ENCODE measurements at places on chromosomes 3 and 15.

DNA sequence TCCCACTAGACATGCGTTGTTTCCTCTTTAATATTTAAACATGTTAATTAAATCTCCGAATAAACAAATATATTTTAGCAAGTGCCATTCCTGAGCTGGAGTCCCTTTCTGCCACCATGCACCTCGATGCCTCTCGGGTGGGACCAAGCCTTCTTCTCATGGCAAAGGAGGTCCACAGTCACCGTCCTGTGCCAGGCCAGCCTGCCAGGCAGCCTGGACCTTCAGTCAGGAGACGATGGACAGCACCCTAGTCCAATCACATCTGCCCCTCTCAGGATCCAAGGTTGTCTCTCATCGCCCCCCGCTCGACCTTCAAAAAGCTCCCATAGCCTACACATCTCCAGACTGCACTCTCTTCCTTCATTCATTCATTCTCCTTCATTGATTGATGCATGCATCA is 22.6 kb downstream of the NTRK3 start:
- DNase-seq = no peak

DNA sequence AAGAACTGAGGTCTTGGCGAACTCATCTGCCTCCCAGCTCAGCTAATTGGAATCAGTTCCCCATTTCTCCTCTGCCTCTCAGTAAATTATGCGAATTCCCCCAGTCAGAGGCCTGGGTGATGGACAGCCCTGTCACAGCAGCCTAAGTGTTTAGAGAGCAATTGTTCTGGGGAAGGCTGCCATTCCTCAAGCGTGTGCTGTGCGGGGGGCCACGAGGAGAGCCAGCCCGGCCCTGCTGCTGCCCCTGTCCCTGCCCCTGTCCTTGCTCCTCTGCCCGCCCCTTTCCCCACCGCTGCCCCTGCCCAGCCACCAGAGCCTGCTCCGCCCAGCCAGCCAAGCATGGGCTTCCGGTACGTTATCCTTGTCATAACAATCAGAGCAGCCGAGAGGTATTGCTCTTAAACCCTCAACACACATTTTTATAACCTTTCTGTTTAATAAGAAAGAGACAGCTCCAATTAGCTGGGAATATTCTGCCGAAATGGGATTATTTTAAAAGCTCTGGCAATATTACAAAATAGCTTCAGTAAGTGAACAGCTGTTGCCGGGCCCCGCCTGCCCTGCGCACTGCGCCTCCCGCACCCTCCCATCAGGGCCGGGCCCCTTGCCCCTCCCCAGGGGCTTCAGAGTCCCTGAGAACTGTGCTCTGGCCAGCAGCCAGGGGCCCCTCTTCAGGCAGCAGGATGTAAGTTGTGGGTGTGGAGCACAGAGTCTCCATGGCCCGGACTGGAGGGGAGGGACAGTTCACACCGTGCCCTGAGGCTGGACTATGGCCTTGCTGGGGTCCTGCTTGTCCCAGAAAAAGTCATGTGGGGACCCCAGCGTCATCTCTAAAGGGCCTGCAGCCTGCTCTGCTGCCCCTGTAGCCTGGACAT is 12.4 kb upstream of the CACNA2D2 start:
- no peak for DNase-seq

GRCh38 chr3:41751597-41751996 is 210.3 kb downstream of the ULK4 start:
- DNase-seq = no peak

GRCh38 chr3:37498126-37499039 is 324.0 kb upstream of the LRRFIP2 start:
- no peak for DNase-seq

DNA sequence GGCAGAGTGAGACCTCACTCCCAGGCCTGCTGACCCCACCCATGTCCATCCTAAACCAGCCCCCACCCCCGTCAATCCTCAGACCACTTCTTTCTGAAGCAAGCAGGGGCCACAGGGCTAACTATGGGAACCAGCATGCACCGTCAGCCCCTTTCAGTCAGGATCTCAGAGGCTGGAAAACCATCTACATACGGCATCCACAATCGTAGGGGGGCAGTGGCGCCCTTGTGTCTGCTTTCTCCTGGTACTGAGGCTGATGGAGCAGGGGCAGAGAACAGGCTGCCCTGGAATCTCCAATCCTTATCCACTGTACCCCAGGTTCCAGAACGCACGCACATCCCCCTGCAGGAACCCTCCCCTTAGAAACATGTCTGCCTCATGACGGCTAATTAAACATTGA is 56.6 kb downstream of the XXYLT1 start:
- DNase-seq = no peak

- DNase-seq = no peak
Observed at GRCh38 chr3:159624616-159625015, 364.0 kb upstream of the IL12A start.

- no peak for DNase-seq
Observed at GRCh38 chr3:154131830-154132229, 10.6 kb downstream of the ARHGEF26 start.

GRCh38 chr3:186012137-186012536 is 74.3 kb upstream of the TRA2B start:
- no peak for DNase-seq

DNA sequence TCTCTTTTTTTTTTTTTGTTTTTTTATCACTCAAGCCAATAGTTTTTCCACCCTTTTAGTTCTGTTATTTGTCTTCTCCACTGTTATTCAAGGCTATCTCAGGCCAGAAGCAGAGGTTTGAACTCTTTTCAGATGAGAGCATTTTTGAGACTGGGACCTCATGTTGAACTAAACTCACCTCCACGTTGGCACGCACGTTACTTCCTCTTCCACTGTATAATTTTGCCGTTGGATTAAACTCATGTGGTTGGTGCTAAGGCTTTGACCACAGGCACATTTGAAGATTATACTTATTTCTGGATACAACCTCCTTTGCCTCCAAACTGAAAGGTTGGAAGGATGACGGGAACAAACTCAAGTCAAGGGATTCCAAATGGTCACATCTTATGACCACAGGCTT is 501.3 kb upstream of the TPRG1 start:
- no peak for DNase-seq

- DNase-seq = no peak
Observed at GRCh38 chr3:194254040-194254439, 97.1 kb downstream of the CPN2 start.

DNA sequence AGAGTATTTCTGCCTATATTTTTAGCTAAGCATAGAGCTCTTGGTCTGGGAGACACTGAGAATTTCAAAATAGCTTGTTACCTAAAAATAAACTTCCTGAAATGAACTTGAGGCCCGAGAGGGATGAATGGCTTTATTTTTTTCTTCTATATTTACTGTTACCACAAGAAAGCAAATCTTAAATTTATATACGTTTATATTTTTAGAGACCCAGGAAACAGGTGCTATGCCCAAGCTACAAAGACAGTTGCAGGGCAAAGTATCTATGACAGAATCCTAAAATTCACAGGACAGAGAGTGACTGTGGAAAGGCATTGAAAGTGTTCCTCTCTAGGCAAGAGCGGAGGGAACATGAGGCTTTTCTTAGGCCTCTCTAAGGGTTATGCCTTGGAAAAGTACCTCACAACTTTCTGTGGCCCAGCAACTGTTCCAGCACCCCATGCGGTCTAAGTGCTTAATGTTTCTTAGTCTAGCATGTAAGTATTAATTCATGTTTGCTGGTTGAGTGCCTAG is 36.5 kb downstream of the TGFBR2 start:
- no peak for DNase-seq

- no peak for DNase-seq
Observed at GRCh38 chr3:149251186-149251585, 29.6 kb upstream of the CP start.

- DNase-seq = no peak
Observed at GRCh38 chr15:49062900-49063299, 16.7 kb upstream of the SECISBP2L start.

GRCh38 chr3:25421747-25422146 is 6.3 kb upstream of the RARB start:
- no peak for DNase-seq

- no peak for DNase-seq
Observed at GRCh38 chr3:57164657-57165573, at the start of gene IL17RD. Gene IL17RD (minus strand): TSS chr3:57165353. CDS start chr3:57165286, 67 bp downstream.

DNA sequence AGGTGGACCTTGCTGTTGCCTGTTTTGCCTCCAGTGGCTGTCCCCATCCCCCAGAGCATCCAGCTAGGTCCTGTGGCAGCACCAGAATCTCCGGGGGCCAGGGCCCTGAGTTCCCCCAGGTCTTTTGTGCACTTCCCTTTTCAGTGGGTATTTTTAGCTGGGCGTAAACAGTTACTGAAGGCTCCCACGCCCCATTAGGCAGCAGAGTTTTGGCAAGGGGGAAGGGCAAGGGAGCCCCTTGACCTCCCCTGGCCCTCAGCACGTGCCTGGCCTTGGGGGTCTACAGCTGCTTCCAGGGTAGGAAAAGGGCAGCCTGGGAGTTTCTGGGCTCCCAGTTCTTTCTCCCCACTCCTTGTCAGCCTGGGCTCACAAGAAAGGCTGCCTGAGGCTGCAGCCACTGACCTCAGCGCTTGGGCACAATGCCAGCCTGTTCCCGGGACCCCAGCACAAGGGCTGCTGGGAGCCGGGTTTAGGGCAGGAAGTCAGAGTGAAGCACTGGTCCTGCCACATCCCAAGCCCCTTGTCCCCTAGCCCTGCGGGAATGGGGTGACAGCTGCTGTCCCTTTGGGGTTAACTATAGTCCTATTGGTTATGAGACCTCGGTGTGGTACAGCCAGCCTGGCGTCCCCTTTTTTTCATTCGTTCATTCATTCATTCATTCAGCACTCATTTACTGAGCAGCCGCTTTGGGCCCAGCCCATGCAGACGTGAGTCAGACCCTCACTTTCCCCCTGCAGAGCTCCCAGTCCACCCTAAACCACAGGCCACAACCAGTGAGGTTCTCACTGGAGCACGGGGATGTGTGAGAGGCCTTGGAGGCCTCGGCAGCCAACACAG is 8.4 kb downstream of the CSK start:
- DNase-seq = peak; percentile 40

DNA sequence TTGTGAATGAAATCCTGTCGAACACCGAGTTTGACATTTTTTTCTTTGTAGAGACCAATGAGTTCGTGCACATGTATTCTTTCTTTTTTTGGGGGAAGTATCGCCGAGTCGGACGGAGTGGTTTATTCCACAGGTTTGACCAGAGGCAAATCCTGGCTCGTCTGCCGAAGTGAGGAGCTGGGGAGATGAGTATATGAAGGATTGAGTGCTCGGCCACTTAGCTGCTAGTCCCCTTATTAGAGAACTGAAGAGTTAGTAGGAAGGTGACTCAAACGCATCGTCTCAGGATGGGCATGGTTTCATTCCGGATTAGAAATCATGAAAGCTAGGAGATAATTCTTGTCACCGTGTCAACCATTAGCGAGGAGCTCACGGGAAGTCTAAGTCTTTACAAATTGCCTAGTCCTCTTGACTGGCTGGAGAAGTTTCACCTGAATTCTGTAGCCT is 154.7 kb upstream of the GOLIM4 start:
- DNase-seq = no peak

DNA sequence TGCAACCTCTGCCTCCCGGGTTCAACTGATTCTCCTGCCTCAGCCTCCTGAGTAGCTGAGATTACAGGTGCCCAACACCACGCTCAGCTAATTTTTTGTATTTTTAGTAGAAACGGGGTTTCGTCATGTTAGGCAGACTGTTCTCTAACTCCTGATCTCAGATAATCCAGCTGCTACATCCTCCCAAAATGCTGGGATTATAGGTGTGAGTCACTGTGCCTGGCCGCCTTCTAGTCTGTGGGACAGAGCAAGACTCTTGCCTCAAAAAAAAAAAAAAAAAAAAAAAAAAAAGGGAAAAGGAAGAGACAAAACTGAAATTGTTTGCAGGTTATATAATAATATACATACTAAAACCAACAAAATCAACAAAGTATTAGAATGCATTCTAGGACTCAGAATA is 215.2 kb downstream of the PCCB start:
- DNase-seq = no peak

DNA sequence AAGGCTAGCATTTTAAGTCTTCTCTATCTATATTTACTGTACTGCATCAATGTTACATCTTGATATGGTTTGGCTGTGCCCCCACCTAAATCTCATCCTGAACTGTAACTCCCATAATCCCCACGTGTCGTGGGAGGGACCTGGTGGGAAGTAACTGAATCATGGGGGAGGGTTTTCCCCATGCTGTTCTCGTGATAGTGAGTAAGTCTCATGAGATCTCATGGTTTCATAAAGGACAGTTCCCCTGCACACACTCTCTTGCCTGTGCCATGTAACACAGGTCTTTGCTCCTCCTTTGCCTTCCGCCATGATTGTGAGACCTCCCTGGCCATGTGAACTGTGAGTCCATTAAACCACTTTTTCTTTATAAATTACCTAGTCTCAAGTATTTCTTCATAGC is 161.5 kb downstream of the TBC1D5 start:
- DNase-seq = no peak

DNA sequence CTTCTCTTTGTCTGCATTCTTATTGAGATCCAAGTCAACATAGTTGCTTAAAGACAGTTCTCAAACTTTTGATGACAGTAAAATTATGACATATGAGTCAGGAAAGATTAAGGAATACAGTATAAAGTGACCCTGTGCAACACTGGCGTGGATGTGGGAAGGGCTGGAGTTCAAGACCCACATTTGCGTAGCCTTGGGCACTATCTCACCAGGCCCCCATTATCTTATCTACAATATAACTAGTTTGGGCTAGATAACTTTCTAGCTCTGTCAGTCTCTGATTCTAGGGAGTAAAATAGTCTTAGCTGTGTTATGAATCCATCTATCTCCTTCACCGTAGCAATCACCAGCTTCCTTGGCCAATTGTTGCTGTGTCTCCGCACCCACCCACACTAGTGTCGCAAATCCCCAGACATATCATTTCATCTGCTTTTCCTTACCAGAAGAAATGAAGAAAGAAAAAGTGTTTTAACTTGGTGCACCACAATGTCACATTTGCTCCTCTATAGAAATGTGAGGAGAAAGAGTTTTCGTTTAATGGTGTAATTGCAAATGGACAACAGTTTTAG is 14.9 kb upstream of the TM4SF4 start:
- no peak for DNase-seq

DNA sequence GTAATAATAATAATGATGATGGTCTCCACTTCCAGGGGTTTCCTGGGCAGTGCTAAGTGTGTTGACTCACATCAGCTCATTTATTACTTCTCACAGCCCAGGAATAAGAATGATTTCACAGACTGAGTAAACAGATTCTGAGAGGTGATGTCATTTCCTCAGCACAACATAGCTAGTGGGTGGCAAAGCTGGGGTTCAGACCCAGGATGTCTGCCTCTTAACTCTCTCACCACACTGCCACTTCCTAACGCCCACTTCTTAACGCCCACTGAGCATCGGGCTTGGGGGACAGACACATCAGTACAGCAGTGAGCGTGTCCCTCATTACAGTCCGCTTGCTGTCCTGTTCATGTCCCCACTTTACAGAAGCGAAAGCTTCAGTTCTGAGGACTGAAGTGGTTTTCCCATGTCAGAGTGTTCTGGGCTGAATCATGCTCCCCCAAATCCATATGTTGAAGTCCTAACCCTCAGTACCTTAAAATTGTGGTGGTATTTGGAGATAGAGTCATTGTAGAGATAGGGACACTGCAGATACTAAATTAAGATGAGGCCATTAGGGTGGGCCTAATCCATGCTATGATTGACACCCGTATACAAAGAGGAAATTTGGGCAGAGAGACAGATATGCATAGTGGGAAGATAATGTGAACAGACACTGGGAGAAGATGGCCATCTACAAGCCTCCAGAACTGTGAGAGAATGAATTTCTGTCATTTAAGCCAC is 68.0 kb downstream of the ATP2B2 start:
- DNase-seq = peak; percentile 34
